ENCODE measurements at places on chromosomes 3 and 15. TPM values are rescaled to one million over a fixed set of nuclear protein-coding genes. Genes with fewer than 3 reads are reported as not detected.

KNSTRN gene
- polyA plus RNA-seq: 16.8 TPM

NBEAL2 gene
- 15.8 TPM for polyA plus RNA-seq

IL5RA gene
- polyA plus RNA-seq: not detected

DNA sequence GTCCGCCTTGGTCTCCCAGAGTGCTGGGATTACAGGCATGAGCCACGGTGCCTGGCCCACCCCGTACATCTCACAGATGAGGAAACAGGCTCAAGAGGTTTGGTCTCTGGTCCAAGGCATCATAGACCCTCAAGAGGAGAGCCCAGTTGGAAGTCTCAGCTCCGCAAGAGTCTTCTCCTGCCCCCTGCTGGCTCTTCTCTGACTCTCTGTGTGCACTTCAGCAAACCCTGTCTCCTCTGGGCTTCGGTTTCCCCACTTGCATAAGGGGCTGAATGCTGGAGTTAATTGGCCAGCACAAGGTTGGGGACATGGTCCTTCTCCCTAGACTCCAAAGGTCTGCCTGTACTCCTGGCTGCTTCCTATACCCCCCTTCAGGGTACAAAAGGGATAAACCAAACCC lies 3.9 kb downstream of the MST1R start:
- DNase-seq: no peak

DNA sequence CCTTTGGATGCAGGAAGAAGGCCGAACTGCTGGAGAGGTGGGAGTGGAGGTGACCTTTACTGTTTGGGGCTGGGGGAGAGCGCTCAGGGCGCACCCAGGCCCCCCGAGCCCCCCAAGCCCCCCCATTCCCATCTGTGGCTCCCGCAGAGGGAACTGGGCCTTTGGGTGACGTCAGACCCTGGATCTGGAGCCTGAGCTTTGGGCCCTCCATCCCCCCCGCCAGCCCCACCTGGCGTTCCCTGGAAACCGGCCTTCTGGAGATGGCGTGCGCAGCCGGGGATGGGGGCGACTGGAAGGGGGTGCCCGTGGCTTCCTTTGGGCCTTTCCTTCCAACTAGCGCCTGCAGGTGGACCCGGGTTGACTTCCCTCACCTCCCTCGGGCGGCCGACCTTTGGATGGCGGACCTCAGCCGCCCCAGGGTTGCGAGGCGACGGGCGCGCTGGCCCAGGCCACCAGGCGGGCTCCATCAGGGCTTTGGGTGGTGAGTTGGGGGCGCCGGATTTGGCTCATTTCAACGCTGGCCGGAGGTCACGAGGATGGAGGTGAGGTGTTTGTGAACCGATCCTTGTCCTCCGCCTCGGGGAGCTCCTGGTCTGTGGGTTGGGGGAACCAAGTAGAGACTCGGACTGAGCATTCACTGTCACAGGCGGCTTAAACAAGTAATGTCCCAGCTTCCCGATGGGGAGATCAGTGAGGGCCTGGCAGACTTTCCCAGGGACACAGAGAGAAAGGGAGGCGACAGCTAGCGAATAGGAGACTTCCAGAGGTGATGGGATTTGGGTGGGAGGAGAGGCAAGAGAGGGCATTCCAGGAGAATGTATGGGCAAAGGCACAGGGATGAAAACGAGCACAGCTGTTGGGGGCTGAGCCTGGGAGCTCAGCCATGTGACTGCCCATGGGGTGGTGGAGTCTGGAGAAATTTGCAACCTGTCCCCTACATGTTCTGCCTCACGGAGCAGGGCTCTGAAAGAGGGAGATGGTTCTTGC lies 709 bp downstream of the SCAMP5 start:
- no peak for DNase-seq

DNA sequence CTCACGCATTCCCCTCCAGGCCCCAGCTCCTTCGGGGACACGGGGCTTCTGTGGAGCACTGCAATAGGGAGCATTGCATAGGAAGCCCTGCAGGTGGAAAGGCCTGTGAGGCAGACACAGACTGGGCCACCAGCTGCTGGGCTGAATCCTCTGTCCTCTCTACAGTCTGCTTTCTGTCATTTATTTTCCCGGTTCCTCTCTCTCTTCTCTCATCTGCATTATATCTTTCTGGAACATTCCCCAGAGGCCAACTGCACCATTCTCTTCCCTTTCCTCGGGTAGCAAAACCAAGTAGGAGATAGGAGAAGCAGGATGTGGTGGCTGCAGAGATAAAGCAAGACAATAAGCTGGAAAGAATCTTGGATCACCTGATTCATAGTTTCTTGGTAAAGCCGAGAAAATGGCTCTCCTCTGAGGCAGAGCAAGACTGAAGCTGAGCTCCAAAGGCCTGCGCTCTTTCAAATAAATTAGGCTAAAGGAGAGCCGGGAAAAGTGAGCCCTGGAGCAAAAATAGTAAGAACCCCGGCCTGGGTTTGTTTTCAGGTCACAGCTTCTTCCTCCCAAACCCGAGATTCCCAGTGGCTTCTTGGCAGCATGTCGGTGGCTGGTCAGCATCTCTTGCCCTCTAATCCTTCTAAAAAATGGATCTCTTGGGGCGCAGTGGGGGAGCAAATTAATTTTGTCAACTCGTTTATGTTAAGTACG lies 5.3 kb downstream of the TM4SF4 start:
- no peak for DNase-seq

GRCh38 chr3:4552811-4553210 lies 59.7 kb downstream of the ITPR1 start:
- DNase-seq: no peak

DNA sequence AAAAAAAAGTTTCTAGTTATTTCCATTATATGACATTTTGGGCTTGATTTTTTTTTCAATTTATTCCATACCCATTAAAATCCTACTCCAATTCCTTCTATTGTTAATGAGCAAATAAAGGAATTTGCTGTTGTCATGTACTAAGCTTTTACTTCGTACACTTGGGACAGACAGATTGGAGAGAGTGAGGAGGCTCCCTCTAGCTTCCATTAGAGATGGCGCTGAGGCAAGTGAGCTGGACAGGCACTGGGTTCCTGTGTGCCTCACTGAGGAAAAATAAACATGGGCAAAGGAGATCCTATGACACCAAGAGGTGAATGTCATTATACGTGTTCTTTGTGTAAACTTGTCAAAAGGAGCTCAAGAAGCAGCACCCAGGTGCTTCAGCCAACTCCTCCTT lies 441.1 kb upstream of the MDFIC2 start:
- DNase-seq: no peak

All from hindlimb muscle (tissue), 1 donor.